C1 segment of cervical spinal cord (tissue), 14 donors: ENCODE measurements at places on chromosomes 16 and 17.

GRCh38 chr17:77616254-77616731, 342.2 kb upstream of the TNRC6C start:
- no peak for DNase-seq

DNA sequence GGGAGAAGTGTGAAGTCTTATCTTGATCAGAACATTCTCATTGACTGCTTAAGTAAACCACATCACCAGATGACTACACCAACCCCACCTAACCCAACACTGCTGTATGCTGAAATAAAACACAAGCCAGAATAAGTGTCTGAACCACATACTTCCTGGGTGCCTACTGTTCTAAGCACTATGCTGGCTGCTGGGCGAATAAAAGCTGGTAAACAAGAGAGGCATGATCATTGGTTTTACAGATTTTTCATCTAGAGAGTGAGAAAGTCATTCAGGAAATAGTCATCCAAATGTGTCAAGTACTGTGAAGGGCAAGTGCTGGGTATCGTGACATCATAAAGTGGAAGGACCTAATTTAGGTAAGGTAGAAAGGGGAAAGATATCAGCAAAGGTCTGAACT, 199.0 kb upstream of the SOX9 start:
- DNase-seq = no peak

DNA sequence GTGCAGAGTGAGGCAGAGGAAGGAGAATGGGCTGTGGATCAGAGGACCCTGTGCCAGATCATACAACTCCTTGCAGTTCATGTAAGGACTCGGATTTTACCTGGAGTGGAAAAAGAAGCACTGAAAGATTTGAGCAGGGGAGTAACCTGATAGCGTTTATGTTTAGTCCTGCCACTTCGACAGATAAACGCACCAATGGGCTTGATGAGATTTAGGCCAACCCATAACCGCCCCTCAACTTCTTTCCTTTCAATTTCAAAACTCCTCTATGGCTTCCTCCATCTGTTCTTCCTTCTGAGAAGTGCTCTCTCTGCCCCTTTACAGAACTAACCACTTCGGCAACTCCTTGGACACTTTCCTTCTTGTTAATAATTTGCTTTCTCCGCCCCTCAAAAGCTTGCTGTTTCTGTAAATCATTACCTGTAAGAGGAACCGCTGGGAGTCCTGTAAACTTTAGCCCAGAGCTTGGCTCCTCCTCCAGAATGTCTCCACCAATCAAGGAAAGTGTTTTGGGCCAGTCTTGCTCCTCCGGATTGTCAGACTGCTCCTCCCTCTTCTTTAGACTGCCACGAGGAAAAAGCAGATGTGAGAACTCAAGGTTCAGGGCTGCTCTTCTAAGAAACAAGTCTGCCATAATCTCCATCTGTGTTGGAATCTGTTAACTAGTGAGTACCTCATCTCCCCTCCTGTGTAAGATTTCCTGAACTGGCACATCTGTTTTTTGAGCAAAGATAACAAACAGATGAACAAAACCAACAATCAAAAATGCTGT, at the start of gene ACSM3:
Gene ACSM3 (plus strand): TSS at position 554 of the 772 bp plus-strand sequence. CDS start 6,021 bp downstream, outside the sequence.
- peak; percentile 4 for DNase-seq

DNA sequence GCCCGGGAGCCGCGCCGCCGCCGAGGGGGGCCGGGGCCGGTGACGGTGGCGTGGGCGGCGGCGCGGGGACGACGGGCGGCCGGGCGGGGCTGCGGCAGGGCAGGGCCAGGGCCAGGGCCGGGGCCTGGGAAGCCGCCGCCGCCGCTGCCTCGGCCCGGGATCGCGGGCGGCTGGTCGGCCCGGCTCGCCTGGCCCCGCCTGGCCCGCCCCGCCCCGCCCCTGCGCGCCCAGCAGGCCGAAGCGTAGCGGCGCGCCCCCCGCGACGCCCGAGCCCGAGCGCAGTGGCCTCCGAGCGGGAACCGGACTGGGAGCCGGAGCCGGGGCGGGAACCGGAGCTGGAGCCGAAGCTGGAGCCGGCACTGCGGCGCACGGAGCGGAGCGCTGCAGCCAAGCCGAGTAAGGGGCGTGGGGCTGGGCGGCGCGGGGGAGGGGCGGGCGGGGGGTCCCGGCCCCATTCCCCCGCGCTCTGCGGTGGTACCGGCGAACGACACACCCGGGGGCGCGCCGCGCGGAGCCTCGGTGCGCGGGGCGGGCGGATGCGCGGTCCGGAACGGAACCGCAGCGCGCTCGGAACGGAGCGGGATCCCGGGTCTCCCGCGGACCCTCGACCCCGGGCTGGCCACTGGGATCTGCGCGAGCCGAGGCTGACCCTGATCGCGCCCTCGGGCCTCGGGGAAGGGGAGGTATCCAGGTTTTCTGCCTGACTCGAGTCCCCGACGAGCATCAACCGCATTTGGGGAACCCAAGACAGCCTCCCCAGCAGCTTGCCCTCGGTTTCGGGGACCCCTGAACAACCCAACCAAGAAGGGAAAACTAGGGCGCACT, at the start of gene BEAN1:
Gene BEAN1 (plus strand): TSS at position 260 of the 825 bp plus-strand sequence. CDS start 10,382 bp downstream, outside the sequence.
- DNase-seq = no peak

- DNase-seq = no peak
Observed at GRCh38 chr17:42279776-42280630, 3.8 kb upstream of the STAT5B start.
